ENCODE measurements at places on chromosomes 5 and 9.

- no peak for DNase-seq
Observed at GRCh38 chr9:84366683-84367082, 26.1 kb upstream of the SLC28A3 start.

- no peak for DNase-seq
Observed at GRCh38 chr5:34530637-34531036, 125.5 kb upstream of the RAI14 start.

DNA sequence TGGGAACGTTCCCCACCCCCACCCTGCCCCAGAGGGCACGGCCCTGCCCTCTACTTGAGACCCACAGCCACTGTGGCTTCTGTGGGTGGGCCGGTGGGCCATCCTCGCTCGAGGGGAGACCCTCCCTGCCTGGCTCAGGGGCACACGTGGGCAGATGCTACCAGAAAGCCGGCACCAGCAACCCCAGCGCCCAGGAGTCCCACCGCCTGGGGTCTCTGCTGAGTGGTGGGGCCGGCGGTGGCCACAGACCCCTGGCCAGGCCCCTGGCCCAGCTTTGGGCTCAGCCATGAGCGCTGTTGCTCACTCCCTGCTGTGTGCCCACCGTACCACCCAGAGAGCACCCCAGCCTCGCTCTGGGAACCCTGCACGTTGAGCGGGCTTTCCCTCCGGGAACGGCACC, 16.5 kb upstream of the NRARP start:
- no peak for DNase-seq

DNA sequence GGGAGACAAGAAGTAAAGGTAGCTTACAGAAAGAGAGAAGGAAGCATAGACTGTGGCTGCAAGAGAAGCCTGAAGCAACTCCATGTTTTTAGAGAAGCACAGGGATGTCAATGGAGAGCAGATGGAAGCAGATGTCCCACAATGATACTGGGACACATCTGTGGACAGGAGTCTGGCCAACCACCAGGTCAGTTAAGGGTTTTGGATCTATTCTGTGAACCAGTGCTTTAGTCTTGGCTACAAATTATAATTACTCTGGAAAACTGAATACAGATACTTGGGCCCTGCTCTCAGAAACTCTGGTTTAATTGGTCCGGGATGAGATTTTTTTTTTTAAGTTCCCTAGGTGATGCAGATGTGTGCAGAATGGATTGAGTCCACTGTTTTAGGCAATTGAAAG, 592.8 kb downstream of the CSNK1G3 start:
- no peak for DNase-seq

- DNase-seq: no peak
Observed at GRCh38 chr5:97094579-97095317, 47.7 kb downstream of the LIX1 start.

- DNase-seq: no peak
Observed at GRCh38 chr5:34598177-34598794, 57.8 kb upstream of the RAI14 start.

DNA sequence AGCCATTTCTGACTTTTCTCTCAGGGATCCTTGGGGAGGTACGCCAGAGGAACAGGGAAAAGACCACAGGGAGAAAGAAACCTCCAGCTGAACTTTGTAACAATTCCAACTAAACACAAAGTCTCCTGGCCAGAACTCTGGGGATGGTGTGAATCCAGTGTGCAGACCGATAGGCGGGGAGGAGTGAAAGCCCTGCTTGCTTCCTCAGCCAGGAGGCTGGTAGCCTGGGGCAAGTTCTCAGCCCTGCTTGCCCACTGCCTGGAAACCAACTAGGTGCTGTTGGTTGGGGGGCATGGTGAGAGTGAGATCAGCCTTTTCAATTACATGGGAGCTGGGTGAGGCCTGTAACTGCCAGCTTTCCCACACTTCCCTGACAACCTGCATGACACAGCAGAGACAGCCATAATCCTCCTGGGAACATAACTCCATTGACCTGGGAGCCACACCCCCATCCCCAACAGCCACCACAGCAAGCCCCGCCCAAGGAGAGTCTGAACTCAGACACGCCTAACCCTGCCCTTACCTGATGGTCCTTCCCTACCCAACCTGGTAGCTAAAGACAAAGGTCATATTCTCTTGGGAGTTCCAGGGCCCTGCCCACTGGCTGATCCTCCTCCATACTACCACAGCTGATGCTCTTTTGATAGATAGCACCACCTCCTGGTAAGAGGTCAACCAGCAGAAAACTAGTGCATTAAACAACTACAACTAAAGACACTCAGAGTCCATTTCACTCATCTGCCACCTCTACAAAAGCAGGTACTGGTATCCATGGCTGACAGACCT, 100.1 kb upstream of the TNFAIP8 start:
- no peak for DNase-seq

DNA sequence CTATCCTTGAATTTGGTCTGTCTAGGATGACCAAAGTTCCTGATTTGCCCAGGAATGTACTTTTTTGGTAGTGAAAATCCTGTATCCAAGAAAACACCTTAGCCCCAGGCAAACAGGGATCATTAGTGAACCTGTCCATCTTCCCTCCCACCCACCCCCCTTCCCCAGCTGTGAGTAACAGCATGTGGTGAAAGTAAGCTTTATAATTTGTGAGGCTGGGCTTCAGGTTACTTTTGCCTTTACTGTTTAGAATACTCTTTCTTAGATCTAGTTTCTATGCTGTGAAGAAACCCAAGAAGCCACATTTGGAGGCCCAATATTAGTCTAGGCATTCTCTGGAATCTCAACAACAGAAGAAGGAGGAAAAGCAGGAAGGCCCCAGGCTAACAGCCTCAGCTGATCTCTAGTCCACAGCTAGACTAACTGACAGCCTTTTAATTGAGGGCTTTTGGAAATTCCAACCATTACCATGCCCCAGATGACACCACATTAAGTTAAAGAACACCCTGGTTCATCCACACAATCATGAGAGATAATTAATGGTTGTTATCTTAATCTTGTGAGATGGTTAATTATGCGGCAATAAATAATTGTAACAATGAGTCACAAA, 703.0 kb upstream of the NUDT12 start:
- DNase-seq: no peak

- DNase-seq: no peak
Observed at GRCh38 chr5:113070901-113071300, 94.3 kb downstream of the DCP2 start.

- DNase-seq: no peak
Observed at GRCh38 chr5:1089621-1090040, 22.2 kb downstream of the SLC12A7 start.

- no peak for DNase-seq
Observed at GRCh38 chr9:114112778-114113584, 13.9 kb upstream of the KIF12 start.

DNA sequence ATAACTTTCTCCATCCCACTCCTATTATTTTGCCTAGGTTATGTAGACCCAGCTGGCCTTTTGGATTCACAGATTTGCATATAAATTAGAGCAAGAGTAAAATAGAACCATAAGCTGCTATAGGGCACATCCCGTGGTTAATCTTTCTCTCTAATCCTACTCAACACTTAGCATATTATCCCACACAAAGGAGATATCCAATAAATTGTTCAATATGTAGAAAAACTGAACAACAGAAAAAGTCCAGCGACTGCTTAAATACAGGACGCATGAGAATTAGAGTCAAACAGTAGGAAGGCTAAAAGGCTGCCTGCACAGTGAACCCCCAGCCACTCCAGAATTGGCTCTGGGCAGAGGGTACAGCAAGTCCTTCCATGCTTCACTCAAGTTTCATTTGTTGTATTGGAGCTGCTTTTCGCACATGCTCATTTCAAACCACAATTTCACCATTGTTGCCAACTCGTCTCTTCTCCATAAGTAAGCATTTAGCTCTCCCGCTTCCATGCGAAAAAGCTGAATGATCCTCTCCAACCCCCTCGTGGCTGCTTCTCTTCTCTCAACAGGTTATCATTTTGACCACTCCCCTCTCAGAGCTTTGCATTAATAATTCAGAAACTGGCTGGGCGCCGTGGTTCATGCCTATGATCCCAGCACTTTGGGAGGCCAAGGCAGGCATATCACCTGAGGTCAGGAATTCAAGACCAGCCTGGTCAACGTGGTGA, 14.1 kb upstream of the IQGAP2 start:
- DNase-seq: no peak

DNA sequence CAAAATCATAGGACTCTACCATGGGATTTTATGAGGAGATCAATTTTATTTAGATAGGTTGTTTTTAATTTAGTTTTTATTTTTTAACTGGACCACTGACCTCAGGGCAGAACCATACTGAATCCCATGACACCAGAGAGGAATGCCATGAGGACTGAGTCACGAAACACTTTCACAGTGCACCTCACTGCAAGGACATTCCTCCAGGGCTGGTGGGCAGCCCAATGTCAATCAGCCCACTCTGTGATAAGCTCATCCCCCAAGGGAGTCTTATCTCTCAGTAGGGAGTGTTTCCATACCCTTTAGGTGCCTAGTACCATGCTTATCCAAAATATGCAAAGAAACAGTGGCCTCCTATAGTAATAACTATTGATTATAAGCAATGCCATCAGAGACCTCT, 224.5 kb upstream of the CDH6 start:
- no peak for DNase-seq

- no peak for DNase-seq
Observed at GRCh38 chr5:135400866-135401265, 1.8 kb upstream of the MACROH2A1 start.

- DNase-seq: no peak
Observed at GRCh38 chr5:19739671-19740070, 248.3 kb downstream of the CDH18 start.

- DNase-seq: no peak
Observed at GRCh38 chr9:114285166-114285867, 37.6 kb upstream of the ORM1 start.

DNA sequence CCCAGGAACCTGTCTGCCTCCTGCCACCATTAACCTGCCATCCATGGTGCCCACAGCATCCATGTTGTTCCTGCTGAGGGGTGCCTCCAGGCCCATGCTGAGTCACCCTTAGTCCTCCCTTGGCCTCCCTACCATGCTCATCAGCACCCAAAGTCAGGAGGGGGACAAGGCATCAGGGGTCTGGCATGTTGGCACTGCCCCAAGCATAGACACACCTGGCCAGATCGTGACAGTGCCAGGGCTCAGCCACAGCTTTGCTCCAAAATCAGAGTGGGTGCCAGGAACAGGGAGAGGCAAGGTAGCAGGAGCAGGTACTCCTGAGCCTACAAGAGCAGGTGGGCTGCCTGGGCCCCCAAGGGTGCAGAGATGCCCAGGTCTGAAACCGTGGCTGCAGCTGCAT, 566.6 kb downstream of the TLE1 start:
- DNase-seq: no peak

GRCh38 chr9:29211580-29212396, 1638.5 kb upstream of the C9orf72 start:
- DNase-seq: no peak

GRCh38 chr5:36691226-36691625, 84.8 kb downstream of the SLC1A3 start:
- DNase-seq: no peak

DNA sequence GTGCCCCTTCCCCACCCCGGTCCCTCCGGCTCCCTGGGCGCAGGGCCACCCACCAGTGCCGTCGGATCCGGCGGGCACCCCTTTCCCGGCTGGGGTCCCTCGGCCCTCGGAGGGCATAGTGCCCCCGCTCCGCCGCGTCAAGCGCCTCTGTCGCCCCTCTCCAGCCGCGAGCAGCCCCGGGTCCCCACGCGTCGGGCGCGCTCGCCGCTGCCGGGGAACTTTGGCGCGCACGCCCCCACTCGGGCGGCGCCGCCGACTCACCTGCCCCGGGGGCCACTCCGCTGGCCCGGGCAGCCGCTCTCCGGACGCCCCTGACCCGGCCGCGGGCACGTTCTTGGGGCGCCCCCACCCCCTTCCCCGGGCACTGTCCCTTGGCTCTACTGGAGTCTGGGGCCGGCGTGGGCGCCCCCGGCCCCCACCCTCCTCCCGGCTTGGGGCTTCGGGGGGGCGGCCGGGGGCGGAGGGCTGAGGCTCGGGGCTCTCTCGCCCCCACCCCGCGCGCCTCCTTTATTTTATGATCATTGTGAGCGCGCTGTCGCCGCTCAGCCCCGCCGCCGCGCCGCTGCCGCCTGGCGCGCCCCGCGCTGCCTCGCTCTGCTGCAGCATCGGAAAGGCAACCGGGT, 1.1 kb upstream of the FAM78A start:
- no peak for DNase-seq

- DNase-seq: no peak
Observed at GRCh38 chr5:53092242-53092641, 17.3 kb downstream of the MOCS2 start.

GRCh38 chr9:136994888-136995230, 1.5 kb downstream of the CLIC3 start:
- DNase-seq: no peak

GRCh38 chr5:168886157-168886556, 307.0 kb upstream of the PANK3 start:
- no peak for DNase-seq

- no peak for DNase-seq
Observed at GRCh38 chr5:156888520-156888919, 38.4 kb downstream of the PPP1R2B start.

DNA sequence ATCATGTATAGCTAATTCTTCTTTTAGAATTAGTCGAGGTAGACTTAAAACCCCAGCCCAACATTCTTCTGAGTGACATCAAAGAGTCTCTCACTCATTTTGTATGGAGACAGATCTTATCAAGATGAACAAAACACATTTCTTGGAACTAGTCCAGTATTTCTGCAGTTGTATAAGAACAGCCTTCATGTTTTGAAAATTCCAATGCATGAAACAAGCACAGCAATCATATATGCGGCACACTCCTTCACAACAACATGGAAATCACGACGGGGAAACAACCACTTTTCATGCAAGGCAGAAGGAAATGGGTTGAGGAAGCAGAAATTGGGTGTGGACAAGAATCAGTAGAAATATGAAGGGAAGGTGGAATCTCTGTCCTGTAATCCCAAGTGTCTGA, 113.8 kb downstream of the PLK2 start:
- DNase-seq: no peak

DNA sequence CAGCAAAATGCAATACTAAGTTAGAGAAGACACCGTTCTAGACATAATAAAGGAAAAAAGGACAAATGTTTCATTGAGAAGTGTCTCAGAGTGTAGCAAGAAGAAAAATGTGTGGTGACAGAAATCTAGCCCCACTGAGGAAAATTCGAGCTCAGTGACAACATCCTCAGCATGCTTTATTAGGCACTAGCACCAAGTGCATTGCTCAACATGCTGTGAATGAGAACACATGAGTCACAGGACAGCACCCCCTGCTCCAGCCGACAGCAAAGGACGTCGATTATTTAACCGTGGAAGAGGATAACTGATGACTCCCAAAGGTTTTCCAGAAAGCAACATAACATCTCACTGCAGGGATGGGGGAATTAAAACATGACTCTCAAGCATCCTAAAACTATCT, 182.7 kb downstream of the GNAQ start:
- DNase-seq: no peak

GRCh38 chr9:125829743-125830142, 82.6 kb downstream of the PBX3 start:
- DNase-seq: peak; percentile 40

DNA sequence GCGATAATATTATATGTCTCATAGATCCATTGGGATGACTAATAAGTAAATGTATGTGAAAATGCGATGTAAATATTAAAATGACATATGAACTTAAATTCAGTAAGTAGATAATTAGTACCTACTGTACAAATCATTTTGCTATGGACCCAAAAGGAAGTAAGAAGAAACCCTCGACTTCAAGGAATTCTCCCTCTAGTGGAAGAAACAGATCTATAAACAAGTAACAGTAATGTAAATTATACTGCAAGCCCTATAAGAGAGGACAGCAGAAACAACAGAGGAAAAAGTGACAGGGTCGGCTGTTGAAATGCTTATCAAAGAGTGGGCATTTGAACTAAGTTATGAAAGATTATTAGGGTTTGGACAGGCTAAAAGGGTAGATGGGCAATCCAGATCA, 320.3 kb downstream of the DMAC1 start:
- no peak for DNase-seq
